Forelimb muscle (tissue), 1 donor: ENCODE measurements at places on chromosomes 4 and X. TPM values are rescaled to one million over a fixed set of nuclear protein-coding genes. Genes with fewer than 3 reads are reported as not detected.

- DNase-seq, result no peak
Measured at GRCh38 chr4:88775529-88775928, 77.9 kb upstream of the NAP1L5 start.

- DNase-seq, result no peak
Measured at GRCh38 chrX:141632124-141632523, 42.6 kb downstream of the SPANXA2 start.

SPOCK3 gene
- polyA plus RNA-seq, result 0.86 TPM

DNA sequence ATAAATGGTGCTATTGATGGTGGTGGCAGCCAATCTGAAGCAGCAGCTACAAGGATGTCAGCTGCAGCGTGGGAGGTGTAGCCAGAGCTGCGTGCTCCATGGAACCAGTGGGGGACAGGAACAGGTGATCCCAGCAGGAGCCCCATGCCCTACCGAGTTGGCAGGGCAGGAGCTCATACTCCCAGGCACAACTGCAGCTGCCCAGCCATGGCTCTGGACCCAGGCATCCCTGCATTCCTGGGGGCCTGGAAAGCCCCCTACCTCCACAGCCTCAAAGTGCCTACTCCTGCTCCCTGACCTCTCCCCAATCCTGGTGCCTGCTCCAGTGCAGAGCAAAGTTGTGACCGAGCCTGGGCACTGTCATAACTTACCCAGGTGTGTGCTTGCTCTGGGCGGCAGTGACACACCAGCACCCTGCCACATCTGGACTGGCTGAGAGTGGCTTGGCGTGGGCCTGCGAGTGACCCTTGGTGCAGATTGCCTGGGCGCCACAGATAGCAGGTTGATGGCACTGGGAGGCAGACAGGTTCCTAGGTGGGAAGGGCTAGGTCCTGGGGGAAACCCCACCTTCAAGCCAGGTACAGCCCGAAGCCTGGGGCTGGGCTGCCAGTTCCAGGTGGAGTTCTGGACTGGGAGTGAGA lies 101.1 kb downstream of the DCAF12L2 start:
- no peak for DNase-seq

DNA sequence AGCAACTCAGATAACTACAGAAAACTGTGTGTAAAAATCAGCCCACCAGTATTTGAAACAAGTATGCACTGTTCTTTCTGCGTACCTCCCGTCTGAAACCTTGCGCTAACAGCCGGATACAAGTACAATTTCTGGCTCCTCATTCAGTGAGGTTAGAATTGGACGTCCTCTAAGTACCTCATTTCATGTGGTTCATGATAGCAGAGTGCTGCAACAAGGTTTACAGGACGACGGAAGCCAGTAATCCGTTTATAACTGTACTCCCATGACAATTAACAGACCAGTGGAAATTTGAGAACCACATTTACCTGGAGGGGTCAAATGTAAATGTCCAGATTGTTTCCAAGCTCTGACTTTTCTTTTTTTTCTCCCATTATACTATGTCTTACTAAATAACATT lies 52.9 kb upstream of the TENM3 start:
- DNase-seq, result no peak

IQCM gene
- polyA plus RNA-seq, result not detected

GUCY1A1 gene
- polyA plus RNA-seq, result 11.1 TPM

DNA sequence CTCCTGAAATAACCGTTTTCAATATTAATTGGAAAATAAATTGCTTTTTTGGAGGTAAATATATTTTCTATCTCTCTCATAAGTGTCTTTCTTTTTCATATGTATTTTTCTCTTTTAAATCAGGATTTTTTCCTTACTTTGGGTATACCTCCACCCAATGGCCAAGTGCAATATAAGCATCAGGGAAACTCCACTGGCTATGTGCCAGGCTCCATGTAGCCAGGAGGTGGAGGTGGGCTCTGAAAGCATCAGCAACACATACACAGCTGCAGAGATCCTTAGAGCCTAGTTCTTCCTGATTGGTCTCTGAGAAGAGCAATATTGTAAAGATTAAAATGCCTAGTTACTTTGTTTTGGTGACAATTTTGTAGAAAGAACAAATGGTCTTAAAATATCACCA lies 3.4 kb downstream of the GABRA2 start:
- DNase-seq, result no peak

GRCh38 chr4:25588206-25588605 lies 67.4 kb upstream of the SLC34A2 start:
- DNase-seq, result no peak

MAGEA4 gene
- polyA plus RNA-seq, result not detected

DNA sequence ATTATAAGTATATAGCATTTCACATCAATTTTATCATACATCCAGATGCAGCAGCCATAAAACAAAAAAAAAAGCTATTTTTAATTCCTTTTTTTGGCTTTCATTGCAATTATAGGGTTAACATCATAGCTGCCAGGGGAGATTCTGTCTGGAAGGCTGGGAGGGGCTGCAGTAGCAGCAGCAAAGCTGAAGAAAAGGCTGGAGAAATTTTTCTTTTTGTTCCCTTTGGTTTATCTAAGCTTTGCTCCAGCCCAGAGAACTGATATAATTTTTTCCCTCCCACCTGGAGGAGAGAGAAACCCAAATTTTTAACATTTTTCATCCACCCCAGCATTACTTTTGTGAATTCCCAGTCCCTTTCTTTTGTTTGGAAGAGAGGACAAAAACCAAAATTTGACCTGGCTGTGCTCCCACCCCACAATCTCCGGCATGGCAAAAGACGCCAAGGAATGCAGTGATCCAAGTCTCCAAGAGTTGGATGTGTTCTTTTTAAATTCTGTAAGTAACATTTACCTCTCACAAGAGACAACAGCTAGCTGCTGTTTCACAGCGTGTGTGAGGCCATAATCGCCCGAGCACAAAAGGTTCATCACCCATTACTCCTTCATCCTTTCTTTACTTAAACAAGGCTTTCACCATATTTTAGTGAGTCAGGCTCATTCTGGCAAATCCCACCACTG lies 25.1 kb upstream of the FAM156A start:
- DNase-seq, result no peak

STS gene
- 15.3 TPM for polyA plus RNA-seq

GRCh38 chr4:159592898-159593556 lies 490.1 kb downstream of the RAPGEF2 start:
- DNase-seq, result no peak

- DNase-seq, result no peak
Measured at GRCh38 chr4:149521611-149522425, 293.8 kb downstream of the IQCM start.

- no peak for DNase-seq
Measured at GRCh38 chr4:114115526-114115925, 136.1 kb upstream of the ARSJ start.

GRCh38 chr4:40577588-40578253 lies 51.9 kb downstream of the RBM47 start:
- no peak for DNase-seq

DNA sequence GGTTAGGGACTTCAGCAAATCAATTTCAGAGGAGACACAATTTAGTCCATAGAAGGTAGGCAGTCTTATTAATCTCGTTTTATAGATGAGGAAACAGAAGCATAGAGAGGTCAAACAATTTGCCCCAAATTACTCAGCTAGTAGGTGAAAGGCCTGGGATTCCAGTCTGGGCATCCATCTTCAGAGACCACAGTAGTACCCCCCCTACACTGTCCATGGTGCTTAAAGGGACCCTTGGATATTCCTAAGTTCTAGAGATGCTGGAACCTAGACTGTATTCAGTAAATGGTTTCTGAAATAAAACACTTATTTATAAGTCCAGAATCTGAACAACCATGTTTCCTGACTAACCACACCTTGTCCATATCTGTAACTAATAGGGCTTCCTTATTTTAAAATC lies 174.8 kb downstream of the CEP135 start:
- no peak for DNase-seq

MAGEA3 gene
- polyA plus RNA-seq, result not detected

DNA sequence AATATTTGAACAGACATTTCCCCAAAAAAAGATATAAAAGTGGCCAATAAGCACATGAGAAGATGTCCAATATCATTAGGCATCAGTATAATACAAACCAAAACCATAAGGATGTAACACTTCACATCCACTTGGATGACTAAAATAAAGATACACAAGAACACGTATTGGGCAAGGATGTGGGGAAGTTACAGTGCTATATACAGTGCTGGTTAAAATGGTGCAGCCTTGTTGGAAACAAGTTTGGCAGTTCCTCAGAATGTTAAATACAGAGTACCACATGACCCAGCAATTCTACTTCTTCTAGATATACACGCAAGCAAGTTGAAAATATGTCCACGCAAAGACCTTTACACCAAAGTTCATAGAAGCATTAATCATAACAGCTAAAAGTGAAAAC lies 58.9 kb downstream of the HAUS3 start:
- no peak for DNase-seq

- DNase-seq, result no peak
Measured at GRCh38 chr4:16672421-16672820, 226.0 kb downstream of the LDB2 start.

TMEM128 gene
- polyA plus RNA-seq, result 18.6 TPM

GRCh38 chrX:68930542-68931317 lies 101.9 kb downstream of the EFNB1 start:
- no peak for DNase-seq

DNA sequence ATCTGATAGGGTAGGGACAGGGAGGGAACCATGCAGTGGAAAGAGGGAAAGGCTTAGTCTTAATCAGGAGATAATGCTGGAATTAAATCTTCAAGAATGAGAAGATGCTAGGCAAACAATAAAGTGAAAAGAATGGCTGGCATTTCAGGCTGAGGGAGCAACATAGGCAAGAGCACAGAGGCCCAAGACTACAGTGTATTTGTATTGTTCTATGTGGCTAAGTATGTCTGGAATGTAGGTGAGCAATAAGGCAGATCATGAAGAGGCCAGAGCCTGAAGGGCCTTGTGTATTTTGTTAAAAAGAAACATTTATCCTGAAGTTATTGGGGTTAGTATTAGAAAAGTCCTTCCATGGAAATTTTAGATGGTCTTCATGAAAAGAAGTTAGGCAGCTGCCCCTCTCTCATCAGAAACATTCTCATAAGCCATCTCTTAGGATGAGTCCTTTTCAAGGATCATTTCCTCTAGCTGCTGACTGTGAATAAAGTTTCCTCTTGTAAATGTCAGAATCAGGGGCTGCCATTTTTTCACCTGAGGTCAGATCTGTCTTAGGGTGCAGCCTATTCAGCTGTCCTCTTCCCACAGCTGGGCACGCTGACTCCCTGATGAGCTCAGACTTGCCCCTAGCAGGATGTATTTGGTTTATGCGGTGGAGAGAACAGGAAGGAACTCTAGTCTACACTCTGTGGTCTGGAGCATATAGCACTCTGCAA lies 46.3 kb downstream of the ATP10D start:
- no peak for DNase-seq
